ENCODE measurements at places on chromosomes 16 and 17.

DNA sequence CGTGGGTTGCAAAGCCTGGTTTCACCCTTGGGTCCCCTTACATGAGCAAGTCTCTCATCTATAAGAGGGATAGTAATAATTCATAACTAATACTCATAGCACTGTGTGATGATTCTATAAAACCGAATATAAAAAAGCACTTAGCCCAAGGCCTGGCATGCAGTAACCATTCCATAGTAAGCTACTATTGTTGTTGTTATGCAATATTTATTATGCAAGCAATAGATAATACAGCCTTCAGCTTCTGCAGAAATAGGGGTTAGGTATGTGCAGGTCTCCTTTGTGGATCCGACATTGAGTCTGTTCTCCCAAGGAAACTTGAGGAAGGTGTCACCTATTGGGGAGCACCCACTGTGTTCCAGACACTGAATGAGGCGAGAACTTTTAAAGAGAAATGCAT, 401.1 kb downstream of the UTP18 start:
- DNase-seq, result no peak

DNA sequence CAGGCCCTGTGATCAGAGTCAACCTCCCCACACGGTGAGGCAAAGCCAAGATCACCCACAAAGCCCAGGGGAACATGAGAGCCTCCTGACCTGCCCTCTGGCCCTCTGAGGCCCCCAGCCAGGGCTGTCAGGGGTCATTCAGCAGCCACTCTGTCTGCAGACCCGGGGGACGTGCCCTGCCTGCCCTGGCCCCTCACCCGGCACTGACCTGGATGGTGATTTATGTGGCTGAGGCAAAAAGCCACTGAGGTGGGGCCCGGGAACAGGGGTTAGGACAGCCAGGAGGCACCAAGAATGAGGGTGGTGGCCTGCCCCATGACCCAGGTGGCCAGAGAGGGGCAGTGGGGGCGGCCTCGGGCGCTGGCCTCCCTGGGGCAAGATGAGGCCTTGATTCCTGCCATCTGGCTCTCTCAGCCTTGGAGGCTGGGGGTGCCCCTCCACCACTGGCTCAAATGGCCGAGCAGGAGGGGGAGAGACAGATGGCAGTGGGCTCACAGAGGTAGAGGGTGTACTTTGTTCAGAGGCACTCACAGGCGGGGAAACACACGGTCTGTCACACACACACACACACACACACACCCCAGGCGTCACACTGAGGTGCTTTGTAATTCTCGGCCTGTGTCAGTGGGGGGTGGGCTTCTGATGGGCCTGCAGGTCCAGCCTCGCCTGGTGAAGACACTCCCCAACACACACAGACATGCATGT, 174.0 kb upstream of the GSE1 start:
- DNase-seq, result no peak

- no peak for DNase-seq
These were observed 87.8 kb upstream of the CDH5 start for GRCh38 chr16:66278604-66279262.

GRCh38 chr17:72056727-72057290, 64.0 kb upstream of the SOX9 start:
- DNase-seq, result no peak

DNA sequence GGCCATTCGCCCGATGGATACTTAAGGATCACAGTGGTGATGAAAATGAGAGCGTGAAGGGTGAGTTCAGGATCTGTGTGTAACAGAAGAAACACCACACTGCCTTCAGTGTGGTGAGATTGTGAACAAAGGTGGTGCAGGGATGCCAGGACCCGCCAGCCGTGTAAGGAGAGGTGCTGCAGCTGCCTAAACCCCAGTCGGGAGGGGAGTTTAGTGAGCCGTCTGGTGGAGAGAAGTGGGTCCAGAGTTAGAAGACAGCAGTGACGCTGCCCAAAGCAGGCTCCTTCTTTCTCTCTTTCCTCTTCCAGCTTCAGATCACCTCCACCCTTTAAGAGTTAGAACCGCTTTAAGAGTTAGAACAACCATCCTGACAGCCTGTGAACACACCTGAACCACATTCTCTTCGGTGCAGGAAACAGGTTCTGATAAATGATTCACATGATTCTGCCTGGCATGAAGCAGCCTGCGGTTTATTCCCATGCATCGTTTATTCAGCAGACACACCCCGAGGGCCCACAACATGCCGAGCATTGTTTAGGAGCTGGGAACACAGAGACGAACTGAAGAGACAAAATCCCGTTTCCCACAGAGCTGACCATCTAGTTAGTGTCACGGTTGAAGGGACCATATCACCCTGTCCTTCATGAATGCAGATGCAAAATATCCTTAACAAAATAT, 84.0 kb upstream of the DNAH17 start:
- DNase-seq, result no peak

DNA sequence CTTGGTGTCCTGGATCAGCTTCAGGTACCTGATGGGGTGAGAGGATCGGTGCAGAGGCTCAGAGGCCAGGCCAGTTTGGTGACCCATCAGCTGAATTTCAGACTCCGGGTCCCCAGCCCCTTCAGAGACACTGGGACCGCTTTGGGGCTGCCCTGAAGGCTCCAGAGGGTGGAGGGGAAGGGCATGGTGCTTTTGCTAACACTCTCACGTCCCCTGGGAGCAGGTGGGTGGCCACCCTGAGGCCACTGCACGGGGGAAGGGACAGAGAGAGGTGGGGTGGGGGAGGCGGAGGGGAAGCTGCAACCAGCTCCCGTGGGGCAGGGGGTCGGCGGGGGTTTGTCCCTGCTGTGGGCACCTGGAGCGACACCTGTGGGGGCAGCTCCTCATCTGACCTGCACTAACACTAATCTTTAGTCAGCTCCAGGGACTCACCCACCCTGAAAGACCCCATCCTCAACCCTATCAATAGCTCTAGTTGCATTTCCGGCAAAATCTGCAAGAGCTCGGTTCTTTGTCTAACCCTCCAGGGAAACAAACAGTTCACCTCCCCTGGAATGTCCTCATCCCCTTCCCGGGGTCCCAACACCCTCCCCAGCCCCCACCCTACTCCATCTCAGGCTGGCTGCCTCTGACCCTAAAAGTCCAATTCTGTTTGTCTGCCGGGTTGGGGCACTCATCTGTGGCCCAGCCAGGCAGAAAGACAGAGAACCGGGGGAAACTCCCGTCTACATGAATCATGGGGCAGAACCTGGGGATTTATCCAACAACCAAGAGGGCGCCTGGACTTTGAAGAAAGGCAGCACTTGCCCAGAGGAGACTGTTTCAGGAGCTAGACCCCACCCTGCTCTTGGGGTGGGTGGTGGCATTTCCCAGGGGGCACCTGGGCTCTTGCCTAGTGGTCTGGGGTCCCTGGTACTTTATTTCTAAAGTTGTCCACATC, 91.9 kb upstream of the CBX4 start:
- DNase-seq, result no peak

DNA sequence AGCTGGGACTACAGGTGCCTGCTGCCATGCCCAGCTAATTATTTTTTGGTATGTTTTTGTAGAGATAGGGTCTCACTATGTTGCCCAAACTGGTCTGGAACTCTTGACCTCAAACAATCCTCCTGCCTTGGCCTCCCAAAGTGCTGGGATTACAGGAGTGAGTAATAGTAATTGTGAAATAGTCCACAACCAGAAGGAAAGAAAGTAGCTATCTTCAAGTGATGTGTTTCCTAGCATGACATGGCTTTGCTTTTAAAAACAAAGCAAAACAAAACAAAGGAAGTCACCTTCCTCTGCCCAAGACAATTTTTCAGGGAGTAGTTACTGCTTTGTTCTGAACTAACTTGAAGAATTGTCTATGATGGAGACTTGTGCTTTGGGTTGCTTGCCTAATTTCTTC, 27.0 kb downstream of the ATP6V0A1 start:
- no peak for DNase-seq

DNA sequence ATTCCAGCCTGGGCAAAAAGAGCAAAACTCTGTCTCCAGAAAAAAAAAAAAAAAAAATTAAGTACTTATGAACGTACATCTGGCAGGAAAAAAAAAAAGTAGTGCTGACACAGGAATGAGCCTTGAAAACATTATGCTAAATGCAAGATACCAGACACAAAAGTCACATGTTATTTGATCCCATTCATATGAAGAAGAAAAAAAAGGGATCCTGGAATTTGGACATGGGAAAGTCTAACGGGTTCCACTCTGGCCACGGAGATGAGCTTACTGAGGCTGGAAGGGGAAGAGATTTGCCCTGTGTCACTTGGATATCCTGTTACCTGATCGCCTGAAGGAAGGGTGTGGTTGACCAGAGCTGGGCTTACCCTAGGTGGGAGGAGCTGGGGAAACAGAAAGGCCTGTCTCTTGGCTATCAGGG, 251.9 kb downstream of the PARN start:
- no peak for DNase-seq

DNA sequence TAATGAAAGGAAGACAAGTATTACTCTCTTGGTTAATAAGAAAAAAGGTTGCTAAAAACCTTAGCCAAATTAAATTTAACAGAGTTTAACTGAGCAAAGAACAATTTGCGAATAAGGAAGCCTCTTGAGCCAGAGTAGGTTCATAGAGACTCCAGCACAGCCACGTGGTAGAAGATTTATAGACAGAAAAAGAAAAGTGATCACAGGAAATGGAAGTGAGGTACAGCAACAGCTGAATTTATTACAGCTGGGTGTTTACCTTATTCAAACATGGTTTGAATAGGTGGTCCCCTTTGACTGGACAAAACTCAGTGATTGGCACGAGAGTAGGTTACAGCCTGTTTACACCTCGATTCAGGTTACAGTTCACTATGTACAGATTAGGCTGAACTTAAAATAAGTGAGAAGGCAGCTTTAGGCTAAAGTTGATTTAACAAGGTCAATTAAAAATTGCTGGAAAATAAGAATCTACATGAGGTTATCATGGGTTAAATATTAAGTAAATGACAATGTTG, 3.3 kb upstream of the CCL15 start:
- no peak for DNase-seq

- no peak for DNase-seq
These were observed 8.2 kb upstream of the CD300E start for GRCh38 chr17:74631468-74632450.

- no peak for DNase-seq
These were observed 5.1 kb downstream of the COPS3 start for GRCh38 chr17:17275971-17276370.

DNA sequence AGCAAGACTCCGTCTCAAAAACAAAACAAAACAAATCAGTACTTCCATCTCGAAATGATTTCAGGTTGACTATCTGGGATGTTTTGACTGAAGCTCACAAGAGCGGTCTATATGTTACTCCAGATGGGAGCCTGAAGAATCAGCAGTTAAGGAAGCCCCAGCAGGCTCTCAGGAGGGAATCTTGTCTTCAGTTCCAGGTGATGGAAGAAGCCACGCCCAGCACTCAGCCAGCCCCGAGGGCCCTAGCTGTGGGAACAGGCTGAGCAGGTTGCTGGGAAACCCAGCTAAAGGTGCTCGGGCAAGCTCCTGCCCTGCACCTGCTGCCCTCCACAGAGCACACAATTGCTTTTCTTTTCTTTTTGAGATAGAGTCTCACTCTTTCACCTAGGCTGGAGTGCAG, 32.4 kb downstream of the WIPI1 start:
- no peak for DNase-seq

- DNase-seq, result no peak
These were observed 212.4 kb downstream of the UTP18 start for GRCh38 chr17:51472670-51473205.

GRCh38 chr17:41002814-41003213, 3.1 kb upstream of the KRTAP3-2 start:
- no peak for DNase-seq

DNA sequence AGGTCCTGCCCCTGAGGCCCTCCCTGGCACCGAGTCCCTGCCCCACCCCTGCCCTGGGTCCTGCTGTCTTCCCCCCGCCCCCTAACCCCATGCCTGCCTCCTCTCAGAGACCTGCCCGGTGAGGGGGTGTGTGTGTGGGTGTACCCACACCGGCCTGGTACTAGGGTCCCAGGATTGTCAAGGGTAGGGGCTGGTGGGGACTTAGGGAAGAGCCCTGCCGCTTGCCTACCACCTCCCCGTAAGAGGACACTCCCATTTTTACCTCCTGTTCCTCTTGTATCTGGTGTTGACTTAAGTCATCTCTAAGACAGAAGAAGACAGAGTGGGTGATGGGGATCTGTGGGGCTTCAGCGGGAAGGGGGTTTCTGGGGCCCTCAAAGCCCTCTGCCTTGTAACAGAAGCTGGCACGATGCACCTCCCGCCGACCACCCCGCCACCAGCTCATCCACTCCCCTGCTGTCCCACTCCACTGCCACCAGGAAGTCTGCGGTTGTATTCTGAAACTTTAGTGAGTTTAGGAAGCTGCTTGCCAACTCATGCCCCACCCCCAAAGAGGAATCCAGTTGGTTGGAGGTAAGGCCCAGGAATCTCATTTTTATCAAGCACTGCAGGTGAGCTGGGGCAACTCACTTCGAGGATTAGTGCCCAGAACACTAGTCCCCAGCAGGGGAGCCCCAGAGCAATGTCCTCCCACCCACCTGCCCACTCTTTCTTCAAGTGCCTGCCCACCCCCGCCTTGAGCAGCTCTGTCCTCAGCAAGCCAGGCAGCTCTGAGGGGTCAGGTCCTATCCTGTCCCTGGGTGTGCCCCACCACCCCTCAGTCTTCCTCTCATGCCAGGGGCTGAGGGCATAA, 5.6 kb downstream of the SPATA32 start:
- no peak for DNase-seq

GRCh38 chr16:54957403-54958166, 26.9 kb downstream of the IRX5 start:
- no peak for DNase-seq

DNA sequence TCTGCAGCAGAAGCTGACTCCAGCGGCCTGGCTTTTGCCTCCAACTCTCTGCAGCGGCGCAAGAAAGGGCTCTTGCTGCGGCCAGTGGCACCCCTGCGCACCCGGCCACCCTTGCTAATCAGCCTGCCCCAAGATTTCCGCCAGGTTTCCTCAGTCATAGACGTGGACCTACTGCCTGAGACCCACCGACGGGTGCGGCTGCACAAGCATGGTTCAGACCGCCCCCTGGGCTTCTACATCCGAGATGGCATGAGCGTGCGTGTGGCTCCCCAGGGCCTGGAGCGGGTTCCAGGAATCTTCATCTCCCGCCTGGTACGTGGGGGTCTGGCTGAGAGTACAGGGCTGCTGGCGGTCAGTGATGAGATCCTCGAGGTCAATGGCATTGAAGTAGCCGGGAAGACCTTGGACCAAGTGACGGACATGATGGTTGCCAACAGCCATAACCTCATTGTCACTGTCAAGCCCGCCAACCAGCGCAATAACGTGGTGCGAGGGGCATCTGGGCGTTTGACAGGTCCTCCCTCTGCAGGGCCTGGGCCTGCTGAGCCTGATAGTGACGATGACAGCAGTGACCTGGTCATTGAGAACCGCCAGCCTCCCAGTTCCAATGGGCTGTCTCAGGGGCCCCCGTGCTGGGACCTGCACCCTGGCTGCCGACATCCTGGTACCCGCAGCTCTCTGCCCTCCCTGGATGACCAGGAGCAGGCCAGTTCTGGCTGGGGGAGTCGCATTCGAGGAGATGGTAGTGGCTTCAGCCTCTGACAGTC, 1.3 kb downstream of the PARD6A start:
- no peak for DNase-seq

GRCh38 chr17:2844416-2844815, 48.2 kb downstream of the RAP1GAP2 start:
- no peak for DNase-seq

All from activated CD8-positive, alpha-beta memory T cell treated with anti-CD3 and anti-CD28 coated beads, Interleukin-2, amount 50 U/mL, for 4 hours (primary cell).